ENCODE measurements at places on chromosomes 3 and 15.

DNA sequence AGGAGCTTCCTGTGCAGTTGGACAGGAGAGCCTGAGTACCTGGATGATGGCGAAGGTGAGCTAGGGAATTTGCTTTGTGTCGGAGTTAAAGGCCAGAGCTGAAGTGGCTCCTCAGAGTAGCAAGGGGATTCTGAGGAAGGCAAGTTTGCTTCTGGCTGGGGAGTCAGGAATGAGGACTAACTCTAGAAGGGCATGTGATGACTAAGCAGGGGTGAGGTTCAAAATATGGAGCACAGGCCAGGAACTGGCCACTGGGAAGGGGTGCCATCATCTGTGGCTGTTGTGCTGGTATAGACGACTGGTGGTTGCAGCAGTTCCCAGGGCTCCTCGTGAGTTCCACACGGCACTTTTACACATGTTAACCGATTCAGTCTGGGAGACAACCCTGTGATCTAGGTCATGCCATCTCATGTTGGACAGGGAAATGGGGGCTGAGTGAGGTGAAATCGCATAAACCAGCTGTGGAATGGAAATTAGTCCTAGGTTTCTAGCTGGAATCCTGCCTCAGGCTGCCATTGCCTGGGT lies 100.8 kb downstream of the EEFSEC start:
- no peak for DNase-seq

DNA sequence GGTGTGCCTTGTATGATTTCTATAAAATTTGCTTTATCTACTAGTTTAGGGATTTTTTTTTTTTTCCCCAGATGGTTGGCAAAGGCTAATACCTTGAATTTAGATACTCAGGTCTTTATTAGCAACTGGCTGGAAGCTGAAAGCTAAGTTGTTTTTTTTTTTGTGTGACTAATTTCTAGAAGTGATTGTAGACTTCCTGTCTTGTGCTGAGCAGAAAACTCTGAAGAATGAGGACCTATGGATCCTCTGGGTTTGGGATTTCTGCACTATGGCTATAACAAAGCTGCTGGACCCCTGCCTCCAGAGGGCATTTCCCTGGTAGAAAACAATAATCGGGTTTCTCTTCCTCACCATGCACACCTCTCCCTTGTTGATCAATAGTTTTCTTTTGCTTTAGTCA lies 10.0 kb downstream of the ARIH2 start:
- no peak for DNase-seq

DNA sequence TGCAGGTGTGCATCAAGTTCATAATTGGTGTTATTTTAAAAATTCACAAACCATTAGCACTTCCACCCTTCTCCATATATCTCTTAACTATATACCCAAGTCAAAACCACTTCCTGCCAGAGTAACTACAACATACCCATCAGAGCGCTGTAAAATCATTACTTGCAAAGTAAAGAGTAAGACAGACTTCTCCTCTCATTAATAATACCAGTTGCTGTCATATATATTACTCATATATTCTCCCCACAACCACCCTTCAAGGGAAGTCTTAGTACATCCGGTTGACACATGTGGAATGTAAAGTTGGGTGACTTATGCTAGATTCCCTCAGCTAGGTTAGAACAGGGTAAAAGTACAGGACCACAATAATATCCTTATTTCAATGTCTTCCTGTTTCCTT lies 5.6 kb downstream of the TERC start:
- no peak for DNase-seq

- DNase-seq = no peak
These were observed 5.5 kb downstream of the CD80 start for GRCh38 chr3:119553823-119554415.

DNA sequence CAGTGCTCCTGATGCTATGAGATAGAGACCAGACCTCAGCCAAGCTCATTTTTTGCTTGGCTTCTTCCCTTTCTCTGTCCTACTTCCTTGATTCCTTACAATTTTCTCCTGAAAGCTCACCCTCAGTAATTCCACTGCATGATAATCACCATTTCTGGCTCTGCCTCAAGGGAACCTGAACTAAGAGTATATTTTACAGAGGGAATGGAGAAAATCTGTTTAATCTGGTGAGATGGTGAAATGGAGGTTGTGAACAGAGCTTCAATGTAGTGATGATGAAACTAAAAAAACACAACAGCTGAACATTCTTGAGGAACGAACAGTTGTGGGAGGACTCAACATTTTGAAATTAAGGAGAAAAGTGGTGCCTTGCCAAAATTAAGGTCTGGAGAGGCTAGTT lies 16.3 kb downstream of the HHLA2 start:
- DNase-seq = no peak

- DNase-seq = no peak
These were observed 784 bp upstream of the SAMMSON start for GRCh38 chr3:69998759-69999139.

- DNase-seq = no peak
These were observed 101.7 kb downstream of the IGSF11 start for GRCh38 chr3:118932822-118933558.

- no peak for DNase-seq
These were observed at the start of gene ZNF662 for GRCh38 chr3:42906070-42906847. ZNF662 (plus strand) TSS chr3:42906142; CDS start chr3:42908115, 1,973 bp downstream.

- DNase-seq = no peak
These were observed 38.8 kb upstream of the SLC25A36 start for GRCh38 chr3:140902791-140903190.

DNA sequence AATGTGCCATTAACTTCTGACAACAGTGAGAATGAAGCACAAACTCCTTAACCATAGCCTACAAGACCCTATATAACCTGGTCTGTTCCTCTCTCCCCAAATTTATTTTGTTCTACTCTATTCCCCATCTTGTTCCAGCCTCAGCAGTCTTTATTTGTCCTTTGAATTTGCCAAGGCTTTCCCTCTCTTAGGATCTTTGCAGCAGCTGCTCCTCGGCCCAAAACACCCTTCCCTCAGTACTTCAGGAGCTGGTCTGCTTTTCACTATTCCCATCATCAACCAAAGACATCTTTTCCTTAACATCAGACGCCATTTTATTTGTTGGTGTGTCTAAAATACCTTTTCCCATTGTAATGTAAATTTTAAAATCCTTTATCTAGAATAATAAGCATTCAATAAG lies 10.2 kb downstream of the PRICKLE2 start:
- no peak for DNase-seq

Data from stimulated activated CD4-positive, alpha-beta T cell treated with anti-CD3 and anti-CD28 coated beads, Interleukin-1b, Interleukin-23, amount 100 ng/mL, for 1 hour (primary cell).